Fibroblast of skin of back (primary cell): ENCODE measurements at places on chromosomes 2 and 18.

- no peak for DNase-seq
Observed at GRCh38 chr2:15554525-15555218, 6.5 kb downstream of the NBAS start.

GRCh38 chr18:61597316-61597715, 264.1 kb downstream of the CDH20 start:
- no peak for DNase-seq

DNA sequence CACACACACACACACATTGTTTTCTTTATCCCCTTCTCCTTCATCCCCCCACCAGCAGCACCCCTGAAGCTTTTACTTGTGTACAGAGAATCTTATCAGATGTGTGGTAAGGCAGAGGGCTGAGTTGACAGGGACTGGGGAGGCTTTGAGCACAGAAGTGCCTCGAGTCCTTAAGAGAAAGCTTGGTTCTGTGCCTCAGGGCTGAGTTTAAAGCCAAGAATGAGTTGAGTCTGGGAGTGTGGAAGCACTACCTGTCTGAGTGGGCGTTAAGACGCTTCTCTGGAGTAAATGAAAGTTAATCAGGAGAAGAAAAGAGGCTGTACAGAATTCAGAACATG, 2.7 kb downstream of the ID2 start:
- DNase-seq, result peak; percentile 37

GRCh38 chr2:237737196-237737865, 61.2 kb upstream of the RBM44 start:
- DNase-seq, result no peak

GRCh38 chr2:133142087-133142486, 426.2 kb downstream of the NCKAP5 start:
- no peak for DNase-seq

GRCh38 chr2:164593541-164593940, 27.7 kb downstream of the GRB14 start:
- no peak for DNase-seq

DNA sequence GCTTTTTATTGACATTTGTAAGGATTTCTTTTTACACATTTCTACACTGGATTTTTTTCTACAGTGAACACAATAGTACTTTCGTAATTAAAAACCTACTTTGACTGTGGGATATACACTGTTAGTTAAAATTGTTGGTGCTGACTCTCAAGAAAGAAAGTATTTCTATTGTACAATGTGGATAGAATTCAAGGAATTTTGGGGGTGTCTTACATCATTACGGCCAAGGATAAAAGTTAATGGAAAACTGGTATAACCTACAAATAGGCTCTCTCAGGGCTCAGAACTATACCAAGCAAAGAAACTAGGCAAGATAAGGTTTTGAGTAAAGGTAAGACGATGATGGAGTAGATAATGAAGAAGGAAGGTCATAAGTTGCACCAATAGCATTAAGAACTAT, 198.4 kb upstream of the PARD3B start:
- DNase-seq, result no peak

DNA sequence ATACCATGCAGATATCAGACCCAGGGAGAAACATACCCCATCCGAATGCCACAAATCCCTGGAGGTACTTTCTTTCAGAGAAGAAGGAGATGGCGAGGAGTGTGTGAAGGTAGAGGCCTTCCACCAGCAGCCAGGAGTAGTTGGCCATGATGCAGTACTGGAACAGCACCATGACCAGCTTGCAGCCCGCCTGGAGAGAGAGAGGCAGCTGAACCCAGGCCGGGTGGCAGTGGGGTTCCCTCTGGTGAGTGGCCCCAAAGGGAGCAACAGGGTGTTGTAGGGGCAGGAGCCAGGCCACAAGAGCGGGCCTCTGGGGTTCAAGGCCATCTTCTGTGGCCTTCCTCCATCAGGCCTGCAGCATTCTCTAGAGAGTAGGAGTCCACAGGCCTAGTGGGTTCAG, 30.2 kb downstream of the TMEM37 start:
- no peak for DNase-seq

DNA sequence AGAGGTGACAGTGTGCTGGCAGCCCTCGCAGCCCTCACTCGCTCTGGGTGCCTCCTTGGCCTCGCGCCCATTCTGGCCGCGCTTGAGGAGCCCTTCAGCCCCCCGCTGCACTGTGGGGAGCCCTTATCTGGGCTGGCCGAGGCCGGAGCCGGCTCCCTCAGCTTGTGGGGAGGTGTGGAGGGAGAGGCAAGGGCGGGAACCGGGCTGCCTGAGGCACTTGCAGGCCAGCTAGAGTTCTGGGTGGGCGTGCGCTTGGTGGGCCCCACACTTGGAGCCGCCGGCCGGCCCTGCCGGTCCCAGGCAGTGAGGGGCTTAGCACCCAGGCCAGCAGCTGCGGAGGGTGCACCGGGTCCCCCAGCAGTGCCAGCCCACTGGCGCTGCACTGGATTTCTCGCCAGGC, 1480.9 kb upstream of the SLC39A10 start:
- DNase-seq, result no peak

DNA sequence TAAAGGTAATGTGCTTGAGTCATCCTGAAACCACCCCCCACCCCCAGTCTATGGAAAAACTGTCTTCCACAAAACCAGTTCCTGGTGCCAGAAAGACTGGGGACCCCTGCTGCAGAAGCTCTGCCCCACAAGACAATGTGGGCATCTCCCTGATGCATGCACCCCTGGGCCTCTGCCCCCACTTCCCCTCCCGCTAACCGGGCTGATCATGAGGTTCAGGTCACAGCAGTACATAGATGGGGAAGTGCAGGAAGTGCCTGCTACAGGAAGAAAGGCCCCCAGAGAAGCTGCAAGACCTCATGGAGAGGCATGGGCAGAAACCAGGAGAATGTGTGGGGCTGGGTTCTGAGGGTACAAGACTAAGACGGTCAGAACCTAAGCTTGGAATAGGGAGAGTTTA, 243.4 kb upstream of the ID2 start:
- no peak for DNase-seq

DNA sequence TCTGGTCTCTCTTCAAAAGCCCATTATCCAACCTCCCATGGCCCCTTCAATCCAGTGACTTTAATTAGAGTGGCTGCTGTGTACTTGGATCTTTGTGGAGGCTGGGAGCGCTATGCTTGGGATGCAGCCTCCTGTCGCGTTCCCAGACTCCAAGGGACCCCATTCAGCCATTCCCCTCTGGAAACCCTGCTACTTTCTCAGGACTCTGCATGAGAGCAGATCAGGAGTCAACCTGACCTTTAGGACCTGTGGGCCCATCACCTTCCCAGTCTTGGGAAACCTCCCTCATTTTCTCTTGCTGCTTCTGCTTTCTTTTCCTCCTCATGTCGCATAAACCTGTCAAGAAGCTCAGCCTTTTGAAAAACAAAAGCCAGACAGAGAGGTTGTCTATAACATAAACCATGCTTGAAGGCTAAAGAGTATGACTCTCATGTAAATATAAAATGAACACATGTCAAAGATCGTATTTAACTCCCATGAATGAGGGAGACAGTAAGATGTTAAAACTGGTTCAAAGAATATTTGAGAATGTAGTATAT, 143.1 kb upstream of the PELI1 start:
- no peak for DNase-seq

- peak; percentile 59 for DNase-seq
Observed at GRCh38 chr2:11738589-11739436, 7.6 kb upstream of the LPIN1 start.

GRCh38 chr2:176066645-176067588, 16.8 kb downstream of the EVX2 start:
- DNase-seq, result no peak

- DNase-seq, result peak; percentile 11
Observed at GRCh38 chr2:235358981-235359471, 134.8 kb upstream of the AGAP1 start.

- no peak for DNase-seq
Observed at GRCh38 chr2:26349690-26350089, 3.1 kb upstream of the ADGRF3 start.

- DNase-seq, result no peak
Observed at GRCh38 chr2:240778426-240778825, 41.6 kb downstream of the KIF1A start.

GRCh38 chr2:194271293-194271961, 1385.6 kb upstream of the SLC39A10 start:
- no peak for DNase-seq

DNA sequence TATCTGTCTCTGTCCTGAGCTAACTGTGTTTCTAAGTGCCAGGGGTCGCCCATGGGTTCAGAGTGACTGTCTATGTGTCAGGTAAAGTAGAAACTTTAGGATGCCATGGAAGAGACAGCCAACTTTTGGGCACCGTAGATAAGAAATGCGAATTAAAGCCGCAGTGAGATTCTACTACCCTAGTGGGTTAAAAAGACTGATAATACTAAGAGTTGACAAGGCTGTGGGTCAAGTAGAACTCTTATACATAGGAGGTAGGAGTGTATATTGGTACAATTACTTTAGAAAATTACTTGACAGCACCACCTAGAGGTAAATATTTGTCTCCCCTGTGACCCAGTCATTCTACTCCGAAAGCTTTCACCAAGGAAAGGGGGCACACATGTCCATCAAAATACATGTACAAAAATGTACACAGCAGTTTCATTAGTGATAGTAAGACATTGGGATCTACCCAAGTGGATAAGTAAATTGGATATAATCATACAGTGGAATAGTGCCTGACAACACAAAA, 371.3 kb downstream of the SLC4A3 start:
- DNase-seq, result no peak
